ENCODE measurements at places on chromosomes 3 and 15.
A peak's percentile ranks its signal among the peaks of the same experiment; 100 is the strongest.

- no peak overlapping the region for H3K4me3 ChIP-seq
- DNase-seq: no peak
- no peaks in the 10 kb centered on the region for H3K4me1 ChIP-seq
- no peaks in the 10 kb centered on the region for H3K36me3 ChIP-seq
- H3K27me3 ChIP-seq: no peaks in the 10 kb centered on the region
- no peak overlapping the region for H3K27ac ChIP-seq
Observed at GRCh38 chr3:159263750-159264553, 462.1 kb downstream of the MFSD1 start.

GRCh38 chr3:112807685-112808084 is 39.0 kb downstream of the CD200R1L start:
- no peak for DNase-seq
- no peaks in the 10 kb centered on the region for H3K27me3 ChIP-seq
- H3K27ac ChIP-seq: no peak overlapping the region

GRCh38 chr3:181623924-181624694 is 87.6 kb upstream of the SOX2 start:
- H3K27ac ChIP-seq: no peak overlapping the region
- no peak for DNase-seq
- H3K27me3 ChIP-seq: no peaks in the 10 kb centered on the region
- no peaks in the 10 kb centered on the region for H3K36me3 ChIP-seq
- H3K4me1 ChIP-seq: no peaks in the 10 kb centered on the region

DNA sequence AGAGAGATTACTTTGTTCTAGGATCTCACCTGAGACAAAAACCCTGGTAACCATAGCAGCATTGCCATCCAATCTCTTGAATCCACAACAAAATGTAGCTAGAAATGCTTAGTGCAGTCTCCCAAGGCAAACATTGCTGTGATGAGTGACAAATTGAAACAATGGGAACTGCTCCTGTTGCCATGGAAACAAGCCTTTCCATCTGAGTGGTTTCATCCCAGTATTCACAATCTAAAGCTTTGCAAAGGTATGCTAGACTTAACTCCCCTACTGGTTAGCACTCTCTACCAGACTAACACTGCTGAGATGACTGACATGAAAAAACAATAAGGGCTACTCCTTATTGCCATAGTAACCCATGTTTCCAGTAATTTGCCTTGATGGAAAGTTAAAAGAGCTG is 172.6 kb upstream of the CNTN3 start:
- no peak for DNase-seq
- H3K27me3 ChIP-seq: no peaks in the 10 kb centered on the region
- no peak overlapping the region for H3K27ac ChIP-seq
- no peaks in the 10 kb centered on the region for H3K4me1 ChIP-seq
- H3K4me3 ChIP-seq: no peak overlapping the region

GRCh38 chr3:114272271-114272670 is 21.6 kb upstream of the TIGIT start:
- H3K4me3 ChIP-seq: no peak overlapping the region
- H3K27me3 ChIP-seq: no peaks in the 10 kb centered on the region
- no peaks in the 10 kb centered on the region for H3K36me3 ChIP-seq
- no peak overlapping the region for H3K27ac ChIP-seq

DNA sequence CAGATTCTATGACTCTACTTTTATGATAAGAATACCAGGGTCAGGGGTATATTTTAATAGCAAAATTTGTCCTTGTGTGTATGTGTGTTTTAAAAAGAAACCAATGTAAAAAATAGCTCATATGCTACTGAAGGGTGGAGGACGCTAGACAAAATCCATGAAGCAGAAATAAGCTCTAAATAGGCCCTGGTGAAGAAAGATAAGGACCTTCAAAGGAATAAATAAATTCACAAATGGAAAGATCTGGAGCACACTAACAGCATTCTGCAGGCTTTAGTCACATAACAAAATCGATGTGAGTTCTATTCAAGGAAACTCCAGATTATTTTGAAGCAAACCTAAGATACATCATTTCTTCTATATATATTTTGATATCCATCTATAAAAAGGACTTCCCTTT is 27.2 kb upstream of the ATP11B start:
- no peaks in the 10 kb centered on the region for H3K4me1 ChIP-seq
- no peak for DNase-seq
- H3K27ac ChIP-seq: no peak overlapping the region
- no peak overlapping the region for H3K4me3 ChIP-seq
- no peaks in the 10 kb centered on the region for H3K36me3 ChIP-seq

DNA sequence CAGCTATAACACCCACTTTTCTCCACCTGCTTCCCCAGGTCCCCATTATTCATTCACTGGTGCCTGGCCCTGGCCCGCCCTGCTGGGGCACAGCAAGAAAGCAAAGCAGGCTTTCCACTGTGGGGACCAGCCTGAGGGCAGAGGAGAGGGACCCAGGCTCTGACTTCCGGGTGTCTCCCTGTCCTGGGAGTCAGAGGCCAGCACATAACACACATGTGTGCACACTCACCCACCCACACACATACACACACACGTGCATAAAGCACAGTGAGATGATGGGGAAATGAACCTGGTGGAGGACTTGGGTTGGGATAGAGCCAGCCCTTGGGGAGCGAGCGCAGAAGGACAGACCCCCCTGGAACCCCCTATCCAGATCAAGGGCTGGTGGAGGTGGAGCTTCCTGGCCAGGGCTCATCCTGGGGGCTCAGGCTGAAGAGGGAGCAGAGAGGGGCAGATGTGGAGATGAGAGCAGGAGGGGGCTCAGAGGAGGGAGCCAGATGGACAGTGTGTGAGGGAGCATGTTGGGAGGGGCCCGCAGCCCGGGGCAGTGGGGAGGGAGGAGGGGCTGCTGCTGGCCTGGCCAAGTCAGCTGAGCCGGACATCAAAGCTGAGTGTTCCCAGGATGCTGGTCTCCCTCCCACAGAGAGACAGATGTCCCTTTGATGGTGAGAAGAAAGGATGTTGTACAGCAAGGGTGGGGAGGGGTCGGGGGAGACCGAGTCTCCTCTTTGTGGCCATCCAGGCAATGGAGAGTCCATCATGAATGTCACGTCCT is 78.2 kb downstream of the LINGO1 start:
- no peaks in the 10 kb centered on the region for H3K27me3 ChIP-seq
- H3K4me3 ChIP-seq: no peak overlapping the region
- no peaks in the 10 kb centered on the region for H3K4me1 ChIP-seq

GRCh38 chr3:99845331-99845730 is 27.7 kb downstream of the CMSS1 start:
- no peaks in the 10 kb centered on the region for H3K27me3 ChIP-seq
- H3K4me1 ChIP-seq: no peaks in the 10 kb centered on the region

- H3K36me3 ChIP-seq: no peaks in the 10 kb centered on the region
- H3K27me3 ChIP-seq: no peaks in the 10 kb centered on the region
- no peaks in the 10 kb centered on the region for H3K4me1 ChIP-seq
- H3K27ac ChIP-seq: no peak overlapping the region
- no peak for DNase-seq
- no peak overlapping the region for H3K4me3 ChIP-seq
Observed at GRCh38 chr3:16305111-16305541, 40.1 kb downstream of the OXNAD1 start.

DNA sequence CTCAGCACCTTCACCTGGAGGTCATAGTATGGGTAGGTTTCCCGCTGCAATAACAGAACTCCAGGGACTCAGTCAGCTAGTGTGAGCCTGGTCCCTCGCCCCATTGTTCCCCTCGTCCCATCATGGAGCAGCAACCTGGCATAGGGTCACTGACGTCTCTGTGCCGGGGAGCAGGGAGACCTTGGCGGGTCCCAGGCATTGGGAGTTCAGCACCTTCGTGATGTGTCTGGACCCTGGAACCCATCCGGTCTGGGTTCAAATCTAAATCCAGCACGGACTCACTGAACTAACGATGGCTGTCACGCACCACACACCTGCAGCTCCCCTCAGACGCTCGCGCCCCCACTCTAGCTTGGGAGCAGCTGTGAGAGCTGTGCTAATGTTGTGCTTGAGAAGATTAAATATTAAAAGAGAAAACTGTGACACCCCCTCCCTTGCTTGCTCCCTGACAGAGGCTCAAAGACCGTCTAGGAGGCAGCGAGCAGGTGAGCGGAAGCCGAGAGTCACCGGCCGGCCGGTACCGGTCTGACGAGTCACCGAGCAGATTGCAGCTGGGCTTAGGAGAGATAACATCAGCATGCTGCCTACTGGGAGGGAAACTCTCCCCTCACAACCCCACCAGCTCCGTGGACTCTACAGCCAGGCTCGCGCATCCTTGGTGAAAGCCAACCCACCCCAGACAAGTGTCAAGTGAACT is 742 bp downstream of the PLA2G4F start:
- peak; percentile 61 for DNase-seq
- no peaks in the 10 kb centered on the region for H3K4me1 ChIP-seq
- H3K36me3 ChIP-seq: no peaks in the 10 kb centered on the region

DNA sequence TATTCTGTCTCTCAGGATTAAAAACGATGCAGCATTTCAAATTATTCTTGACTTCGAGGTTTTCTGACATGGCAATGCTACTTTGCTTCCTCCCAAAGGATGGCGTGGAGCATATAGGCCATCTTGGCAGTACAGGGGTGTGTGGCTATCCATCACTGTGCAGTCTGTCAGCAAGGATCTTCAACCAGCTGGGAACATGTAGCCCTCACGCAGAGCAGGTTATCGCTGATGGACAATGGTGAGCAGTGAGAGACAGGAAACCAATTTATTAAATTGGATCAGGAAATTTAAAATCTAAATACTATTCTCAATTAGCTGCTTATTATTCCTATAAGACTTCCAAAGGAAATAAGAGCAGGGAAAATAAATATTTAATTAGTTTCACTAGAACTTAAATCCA is 615.3 kb downstream of the OTOL1 start:
- no peaks in the 10 kb centered on the region for H3K27me3 ChIP-seq
- DNase-seq: no peak
- no peaks in the 10 kb centered on the region for H3K36me3 ChIP-seq
- no peak overlapping the region for H3K27ac ChIP-seq
- no peaks in the 10 kb centered on the region for H3K4me1 ChIP-seq

DNA sequence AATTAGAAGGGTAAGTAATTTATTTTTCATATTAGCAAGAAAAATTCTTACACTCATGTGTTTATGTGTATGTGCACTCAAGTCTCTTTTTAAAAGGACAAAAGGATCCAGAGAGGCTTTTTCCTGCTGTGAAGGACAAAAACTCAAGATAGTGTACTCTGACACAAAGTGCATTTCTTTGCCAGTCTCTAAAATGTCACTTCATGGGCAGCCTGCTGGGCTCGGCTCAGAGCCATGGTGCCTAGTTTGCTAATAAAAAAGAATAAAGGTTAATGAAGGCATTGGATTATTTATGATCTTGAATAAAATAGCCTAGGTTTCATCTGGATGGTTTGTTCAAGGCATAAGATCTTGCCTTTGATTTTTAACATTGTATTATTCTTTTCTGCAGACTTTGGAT is 989.0 kb downstream of the TBL1XR1 start:
- no peaks in the 10 kb centered on the region for H3K27me3 ChIP-seq
- H3K27ac ChIP-seq: no peak overlapping the region
- no peaks in the 10 kb centered on the region for H3K4me1 ChIP-seq
- no peaks in the 10 kb centered on the region for H3K36me3 ChIP-seq
- no peak overlapping the region for H3K4me3 ChIP-seq
- DNase-seq: no peak

- H3K27me3 ChIP-seq: no peaks in the 10 kb centered on the region
- no peaks in the 10 kb centered on the region for H3K36me3 ChIP-seq
- no peaks in the 10 kb centered on the region for H3K4me1 ChIP-seq
- H3K27ac ChIP-seq: no peak overlapping the region
- no peak overlapping the region for H3K4me3 ChIP-seq
- DNase-seq: no peak
Observed at GRCh38 chr15:91548549-91548948, 305.0 kb upstream of the SLCO3A1 start.

GRCh38 chr15:61034678-61035291 is 194.3 kb downstream of the RORA start:
- no peak overlapping the region for H3K4me3 ChIP-seq
- no peaks in the 10 kb centered on the region for H3K36me3 ChIP-seq
- H3K27ac ChIP-seq: peak overlapping the region; percentile 54
- H3K4me1 ChIP-seq: no peaks in the 10 kb centered on the region
- H3K27me3 ChIP-seq: no peaks in the 10 kb centered on the region

GRCh38 chr3:40532252-40532651 is 7.5 kb downstream of the ZNF621 start:
- H3K4me3 ChIP-seq: no peak overlapping the region
- H3K27me3 ChIP-seq: no peaks in the 10 kb centered on the region
- H3K36me3 ChIP-seq: peaks cover 33% of the 10 kb centered on the region
- H3K4me1 ChIP-seq: no peaks in the 10 kb centered on the region
- H3K27ac ChIP-seq: no peak overlapping the region
- no peak for DNase-seq

GRCh38 chr15:51374131-51374530 is 32.7 kb downstream of the GLDN start:
- H3K27ac ChIP-seq: no peak overlapping the region
- no peak for DNase-seq
- H3K4me3 ChIP-seq: no peak overlapping the region
- no peaks in the 10 kb centered on the region for H3K4me1 ChIP-seq

DNA sequence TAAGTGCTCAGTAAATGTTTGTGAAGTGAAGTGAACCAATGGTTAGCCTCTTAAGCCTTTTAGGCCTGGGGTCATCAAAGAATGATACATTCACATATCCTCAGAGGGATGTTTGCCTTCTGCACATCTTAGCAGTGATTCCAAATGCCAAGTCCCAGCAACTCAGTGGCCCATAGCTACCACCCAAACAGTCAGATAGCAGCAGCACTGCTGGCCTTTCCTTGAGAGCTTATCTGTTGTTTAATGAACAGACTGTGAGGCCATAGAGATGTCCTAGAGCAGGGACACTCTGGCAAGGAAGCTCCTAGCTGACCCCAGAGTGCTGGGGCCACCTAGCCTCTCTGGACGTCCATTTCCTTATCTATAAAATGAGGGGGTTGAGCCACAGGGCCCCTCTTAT is 86.8 kb downstream of the CYP19A1 start:
- H3K4me3 ChIP-seq: no peak overlapping the region
- H3K36me3 ChIP-seq: no peaks in the 10 kb centered on the region
- DNase-seq: no peak
- no peak overlapping the region for H3K27ac ChIP-seq

GRCh38 chr3:150407808-150408220 is 284 bp upstream of the TSC22D2 start:
- H3K36me3 ChIP-seq: no peaks in the 10 kb centered on the region
- peak overlapping the region; percentile 100 for H3K27ac ChIP-seq
- H3K4me3 ChIP-seq: peak overlapping the region; percentile 98
- H3K27me3 ChIP-seq: no peaks in the 10 kb centered on the region

All from breast epithelium (tissue), 4 donors.